Esophagus mucosa (tissue), 1 donor: ENCODE measurements at places on chromosomes 1 and 21. TPM values are rescaled to one million over a fixed set of nuclear protein-coding genes. Genes with fewer than 3 reads are reported as not detected.
A peak's percentile ranks its signal among the peaks of the same experiment; 100 is the strongest.

HSPG2 gene
- 91.0 TPM for total RNA-seq

RBM11 gene
- total RNA-seq: 2.1 TPM

CD34 gene
- total RNA-seq: 4.3 TPM

OR10J1 gene
- total RNA-seq: not detected

ST6GALNAC5 gene
- total RNA-seq: 0.96 TPM

CPLANE2 gene
- 11.4 TPM for total RNA-seq

OLFM3 gene
- not detected for total RNA-seq

NMNAT2 gene
- total RNA-seq: 0.04 TPM

LYSMD1 gene
- total RNA-seq: 5.0 TPM

GSTM3 gene
- total RNA-seq: 19.4 TPM

PPP1R8 gene
- 30.0 TPM for total RNA-seq

DNA sequence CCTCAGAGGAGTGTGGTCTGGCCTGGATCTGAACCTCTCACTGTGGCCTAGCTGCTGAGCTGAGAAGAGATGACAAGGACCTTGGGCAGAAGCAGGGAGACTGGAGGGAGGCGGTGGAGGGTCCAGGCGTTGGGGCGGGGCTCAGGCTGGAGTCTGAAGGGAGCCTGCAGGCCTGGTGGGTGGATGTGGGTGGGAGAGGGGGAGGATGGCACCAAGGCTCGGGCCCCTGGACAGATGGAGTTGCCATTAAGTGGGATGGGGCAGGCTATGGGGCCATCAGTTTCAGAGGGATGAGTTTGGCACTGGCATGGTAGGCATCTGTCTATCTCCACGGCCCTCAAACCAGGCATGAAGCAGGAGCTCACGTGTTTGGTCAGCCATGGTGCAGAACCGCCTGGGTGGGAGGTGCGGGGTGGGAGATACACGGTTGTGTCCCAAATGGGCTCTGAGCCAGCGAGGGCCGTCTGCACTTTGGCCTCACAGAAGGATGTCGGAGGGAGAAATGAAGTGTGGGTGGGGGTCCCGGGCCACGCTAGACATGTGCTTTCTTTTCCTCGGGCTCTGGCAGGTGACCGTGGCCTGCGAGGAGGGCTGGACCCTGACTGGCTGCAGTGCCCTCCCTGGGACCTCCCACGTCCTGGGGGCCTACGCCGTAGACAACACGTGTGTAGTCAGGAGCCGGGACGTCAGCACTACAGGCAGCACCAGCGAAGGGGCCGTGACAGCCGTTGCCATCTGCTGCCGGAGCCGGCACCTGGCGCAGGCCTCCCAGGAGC is 23.6 kb downstream of the PCSK9 start:
- no peak for ATAC-seq

DNA sequence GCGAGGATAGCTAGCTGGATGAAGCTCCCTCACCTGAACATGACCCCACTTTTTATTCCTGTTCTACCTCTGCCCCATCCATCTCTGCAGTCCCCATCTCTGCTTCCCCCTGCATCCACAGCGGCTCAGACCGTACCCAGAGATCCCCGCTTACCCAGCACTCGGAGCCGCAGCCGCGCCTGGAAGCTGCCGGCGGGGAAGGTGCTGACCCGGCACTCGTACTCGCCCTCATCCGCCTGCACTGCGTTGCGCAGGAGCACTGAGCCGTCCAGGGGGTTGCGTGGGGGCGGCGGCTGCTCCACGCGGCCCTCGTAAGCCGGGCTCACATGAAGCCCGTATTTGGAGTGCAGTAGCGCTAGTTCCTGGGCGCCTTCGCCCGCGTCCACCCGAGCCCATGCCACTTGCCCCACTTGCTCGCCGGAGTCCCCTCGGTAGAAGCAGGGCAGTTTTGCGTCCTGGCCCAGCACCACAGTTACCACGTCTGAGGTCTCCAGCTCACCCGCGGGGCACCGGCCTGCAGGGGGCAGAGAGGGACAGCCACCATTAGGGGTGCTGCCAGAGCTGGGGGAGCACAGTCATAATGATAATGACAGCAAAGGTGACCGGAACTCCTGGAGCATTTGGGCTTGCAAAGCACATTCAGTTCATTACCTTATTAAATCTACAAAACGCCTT is 9.8 kb downstream of the NECTIN4 start:
- ATAC-seq: no peak

- ATAC-seq: peak; percentile 33
These were observed 243.9 kb downstream of the RRAGC start for GRCh38 chr1:38615680-38616079.

GRCh38 chr1:12039164-12039525 is 19.8 kb downstream of the MIIP start:
- no peak for ATAC-seq

DNA sequence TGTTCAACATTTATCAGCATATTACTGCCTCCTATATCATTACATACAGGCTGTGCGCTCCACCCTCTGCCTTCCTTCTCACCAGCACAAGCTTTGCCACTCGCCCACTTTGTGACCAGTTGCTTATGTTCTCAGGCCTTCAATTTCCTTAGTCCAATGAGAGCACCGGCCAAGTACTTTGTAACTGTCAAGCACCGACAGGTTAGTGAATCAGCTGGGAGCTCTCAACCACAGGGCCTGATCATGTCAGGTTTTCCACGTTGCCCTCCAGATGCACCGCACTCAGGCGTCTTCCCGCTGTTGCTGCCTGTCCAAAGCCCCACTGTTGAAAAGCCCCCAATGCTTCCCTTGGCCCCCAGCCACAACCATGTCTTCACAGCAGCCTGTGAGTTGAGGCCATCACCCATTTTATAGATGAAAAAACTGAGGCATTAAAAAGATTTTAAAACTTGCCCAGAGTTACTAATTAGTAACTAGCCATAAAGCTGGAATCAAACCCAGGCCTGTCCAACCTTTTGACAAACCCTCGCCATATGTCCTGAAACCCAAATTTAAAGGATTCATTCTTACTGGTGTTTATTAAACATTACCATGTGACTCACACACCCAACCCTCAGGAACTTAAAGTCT is 3.4 kb upstream of the KCNN3 start:
- ATAC-seq: no peak

GRCh38 chr21:41640748-41641509 is 125.9 kb downstream of the RIPK4 start:
- no peak for ATAC-seq

- ATAC-seq: no peak
These were observed 45.4 kb downstream of the NEK7 start for GRCh38 chr1:198201956-198202784.

DNA sequence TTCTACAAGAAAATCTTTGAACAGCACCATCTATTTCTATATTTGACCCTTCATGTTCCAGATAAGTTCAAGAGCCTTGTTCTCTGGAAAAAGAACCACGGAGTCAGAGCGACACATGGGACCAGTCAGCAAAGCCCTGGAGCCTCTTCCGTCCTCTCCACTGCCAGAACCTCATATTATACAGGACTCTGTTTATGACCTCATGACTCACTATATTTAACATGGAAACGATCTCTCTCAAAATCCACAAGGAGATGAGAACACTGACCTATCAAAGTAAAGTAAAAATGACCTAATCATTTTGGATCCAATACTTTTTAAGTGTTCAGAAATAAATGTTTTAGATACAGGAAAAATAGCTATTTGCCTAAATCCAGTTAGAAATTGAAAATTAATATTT is 124.6 kb upstream of the KRTAP19-8 start:
- no peak for ATAC-seq

DNA sequence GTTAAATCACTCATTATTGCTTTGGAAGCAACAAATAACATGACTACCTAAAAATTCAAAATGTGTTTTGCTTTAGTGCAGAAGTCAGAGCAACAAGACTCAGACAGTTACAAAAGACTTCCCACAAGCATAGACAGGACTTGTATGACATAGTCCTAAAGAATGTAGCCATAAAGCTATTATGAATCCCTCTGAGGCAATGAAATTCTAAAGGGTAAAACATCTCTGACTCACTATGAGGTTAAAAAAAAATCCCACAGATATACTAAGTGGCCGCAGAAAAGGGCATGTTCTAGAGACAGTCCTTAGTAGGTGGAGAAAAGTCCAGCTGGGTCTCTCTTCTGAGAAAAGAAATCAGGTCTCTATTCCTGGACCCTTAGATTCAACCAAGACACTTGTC is 4.9 kb downstream of the PRKAB2 start:
- peak; percentile 93 for ATAC-seq

- ATAC-seq: no peak
These were observed 366.2 kb downstream of the USH2A start for GRCh38 chr1:216057063-216057462.

DNA sequence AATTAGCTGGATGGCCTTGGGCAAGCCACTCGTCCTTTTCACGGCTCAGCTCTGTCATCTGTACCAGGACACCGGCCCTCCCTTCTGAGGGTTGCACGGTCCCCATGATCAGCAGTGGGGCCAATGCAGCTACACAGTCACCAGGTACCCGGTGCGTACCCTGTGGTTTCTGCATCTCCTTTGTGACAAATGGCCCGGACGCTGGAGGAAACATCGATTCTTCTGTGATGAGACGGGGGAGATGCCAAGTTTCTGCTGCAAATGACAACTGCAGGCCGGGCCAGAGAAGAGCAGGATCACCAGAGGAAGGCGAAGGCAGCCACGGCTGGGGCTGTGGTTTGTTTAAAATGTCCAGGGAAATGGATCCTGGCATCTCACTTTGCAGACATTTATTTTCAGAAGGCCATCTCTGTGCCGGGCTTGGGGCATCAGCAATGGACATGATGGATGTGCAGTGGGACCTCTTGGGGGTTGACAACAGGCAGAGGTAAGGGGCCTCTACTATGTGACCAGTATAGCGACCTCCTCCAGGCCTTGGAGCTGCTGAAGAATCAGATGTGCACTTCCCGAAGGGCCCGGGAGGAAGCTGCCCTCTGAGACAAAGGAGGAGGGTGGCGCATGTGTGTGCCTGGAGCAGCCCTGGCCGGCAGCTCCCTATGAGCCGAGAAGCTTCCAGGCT is 221.9 kb upstream of the C1orf174 start:
- ATAC-seq: no peak

DNA sequence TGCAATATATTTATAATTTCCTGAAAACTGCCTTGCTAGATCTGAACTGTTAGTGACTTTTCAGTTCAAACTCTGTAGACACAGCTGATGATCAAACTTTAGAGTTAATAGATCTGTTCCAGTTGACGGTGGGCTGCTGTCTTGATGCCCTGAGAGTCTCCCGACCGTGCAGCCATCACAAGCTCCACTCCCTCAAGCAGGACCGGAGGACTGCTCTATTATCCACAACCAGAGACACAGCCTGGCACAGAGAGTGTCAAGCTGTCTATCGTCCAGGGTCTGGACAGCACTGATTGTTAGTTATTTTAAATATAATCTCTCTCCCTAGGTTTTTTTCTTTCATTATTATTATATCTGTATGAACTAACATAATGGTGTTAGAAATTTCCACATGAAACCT is 8.0 kb downstream of the CHODL start:
- ATAC-seq: no peak

DNA sequence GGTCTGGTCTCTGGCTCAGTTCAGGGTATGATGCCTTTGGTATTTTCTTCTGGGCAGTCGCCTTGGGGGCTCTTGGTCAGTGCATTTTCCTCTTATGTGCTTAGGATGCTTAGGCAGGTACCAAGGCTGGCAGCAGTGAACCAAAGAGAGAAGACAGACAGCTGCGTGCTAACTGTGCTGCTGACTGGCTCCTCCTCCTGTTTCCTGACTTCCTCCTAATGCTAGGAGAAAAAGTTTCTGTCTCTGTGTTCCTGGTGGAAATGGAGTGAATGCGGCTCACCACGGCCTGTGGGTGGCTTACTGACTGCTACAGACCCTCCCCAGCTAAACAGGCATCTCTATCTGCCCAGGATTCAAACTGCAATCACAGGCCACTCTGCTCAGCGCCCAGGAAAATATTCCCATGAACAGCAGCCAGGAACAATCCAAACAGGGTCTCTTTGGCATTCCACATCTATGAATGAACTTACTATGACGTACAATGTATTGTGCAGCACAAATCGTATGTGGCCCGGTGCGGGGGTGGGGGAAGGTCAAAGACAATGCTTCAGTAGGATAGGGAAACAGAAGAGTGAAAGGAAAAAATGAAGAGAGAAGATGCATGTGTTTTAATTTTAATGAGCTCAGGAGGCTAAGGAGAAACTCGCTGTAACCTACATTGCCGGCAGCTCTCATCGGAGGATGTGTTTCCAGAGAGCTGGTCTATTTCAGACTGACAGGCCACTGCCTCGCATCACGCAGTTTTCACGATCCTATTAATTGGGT is 2.8 kb downstream of the ABCG1 start:
- no peak for ATAC-seq

DNA sequence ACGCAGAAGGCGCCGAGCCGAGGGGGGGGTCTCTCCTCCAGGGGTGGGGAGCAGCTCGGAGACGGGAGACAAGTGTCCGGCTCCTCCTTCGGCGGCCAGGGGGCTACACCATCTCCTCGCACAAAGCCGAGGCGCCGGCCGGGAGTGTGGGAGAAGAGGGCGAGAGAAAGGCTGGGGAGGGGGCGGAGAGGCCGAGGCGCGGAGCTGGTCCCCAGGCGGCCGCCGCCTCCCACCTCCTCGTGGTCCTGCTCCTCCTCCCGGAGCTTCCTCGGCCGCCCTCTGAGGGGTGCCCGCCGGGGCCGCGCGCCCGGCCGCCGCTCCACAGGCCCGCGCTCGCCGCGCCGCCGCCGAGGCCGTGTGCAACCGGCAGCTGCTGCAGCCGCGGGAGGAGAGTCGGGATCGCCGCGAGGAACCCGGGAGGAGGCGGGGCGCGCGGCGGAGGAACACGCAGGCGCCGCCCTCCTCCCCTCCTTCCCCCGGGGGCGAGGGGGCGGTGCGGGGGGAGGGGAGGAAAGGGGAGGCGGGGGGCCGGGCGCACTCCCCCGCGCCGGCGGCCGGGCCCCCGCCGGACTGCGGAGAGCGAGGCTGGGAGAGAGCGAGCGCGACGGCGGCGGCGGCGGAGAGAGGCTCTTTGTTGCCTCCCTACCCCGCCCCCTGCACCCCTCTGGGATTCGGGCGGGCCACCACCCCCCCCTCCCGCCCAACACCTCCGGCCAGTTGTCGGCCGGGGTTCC is at the start of gene ENAH:
Gene ENAH, minus strand, starts transcription at position 395 of the 734 bp plus-strand sequence. CDS start 433 bp downstream, outside the sequence.
- peak; percentile 85 for ATAC-seq

DNA sequence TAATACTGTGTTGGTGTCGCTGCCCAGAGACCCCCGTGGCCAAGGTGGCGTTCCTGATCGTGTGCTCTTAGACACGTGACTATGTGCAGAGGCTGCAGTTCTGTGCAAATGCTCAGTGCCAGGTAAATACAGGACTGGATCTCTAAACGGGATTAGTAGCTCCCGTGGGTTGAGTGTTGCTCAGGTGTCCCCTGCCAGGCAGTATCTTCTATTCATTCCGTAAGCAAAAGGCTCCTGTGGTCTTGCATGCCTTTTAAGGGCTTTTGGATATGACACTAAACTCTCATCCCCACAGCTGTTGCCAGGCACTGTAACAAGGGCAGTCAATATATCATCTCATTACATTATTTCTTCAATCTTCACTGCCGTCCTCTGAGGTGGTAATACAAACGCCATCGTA is 94.2 kb upstream of the MAP1LC3C start:
- ATAC-seq: no peak
